ENCODE measurements at places on chromosomes 12 and 14.

- DNase-seq, result no peak
Observed at GRCh38 chr14:45253754-45254310, 830 bp upstream of the MIS18BP1 start.

DNA sequence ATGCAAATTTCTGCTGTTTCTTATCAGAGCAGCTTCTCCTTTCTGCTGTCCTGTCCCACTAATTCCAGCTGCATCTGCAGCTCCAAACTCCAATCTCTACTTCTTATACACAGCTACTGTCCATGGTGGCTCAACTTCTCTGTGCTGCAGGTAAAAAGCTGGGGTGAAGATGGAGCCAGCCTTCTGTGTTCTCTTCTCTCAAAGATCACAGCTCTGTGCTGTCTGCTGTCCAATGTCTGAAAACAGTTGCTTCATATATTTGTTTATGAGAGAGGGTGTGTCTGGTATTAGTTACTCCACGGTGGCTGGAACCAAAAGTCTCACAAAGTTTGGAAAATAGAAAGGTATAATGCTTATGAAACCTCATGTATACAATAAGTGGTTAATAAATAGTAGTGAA, 445.8 kb upstream of the TBX3 start:
- DNase-seq, result no peak

GRCh38 chr12:53071591-53072551, 7.3 kb downstream of the SPRYD3 start:
- DNase-seq, result peak; percentile 39

DNA sequence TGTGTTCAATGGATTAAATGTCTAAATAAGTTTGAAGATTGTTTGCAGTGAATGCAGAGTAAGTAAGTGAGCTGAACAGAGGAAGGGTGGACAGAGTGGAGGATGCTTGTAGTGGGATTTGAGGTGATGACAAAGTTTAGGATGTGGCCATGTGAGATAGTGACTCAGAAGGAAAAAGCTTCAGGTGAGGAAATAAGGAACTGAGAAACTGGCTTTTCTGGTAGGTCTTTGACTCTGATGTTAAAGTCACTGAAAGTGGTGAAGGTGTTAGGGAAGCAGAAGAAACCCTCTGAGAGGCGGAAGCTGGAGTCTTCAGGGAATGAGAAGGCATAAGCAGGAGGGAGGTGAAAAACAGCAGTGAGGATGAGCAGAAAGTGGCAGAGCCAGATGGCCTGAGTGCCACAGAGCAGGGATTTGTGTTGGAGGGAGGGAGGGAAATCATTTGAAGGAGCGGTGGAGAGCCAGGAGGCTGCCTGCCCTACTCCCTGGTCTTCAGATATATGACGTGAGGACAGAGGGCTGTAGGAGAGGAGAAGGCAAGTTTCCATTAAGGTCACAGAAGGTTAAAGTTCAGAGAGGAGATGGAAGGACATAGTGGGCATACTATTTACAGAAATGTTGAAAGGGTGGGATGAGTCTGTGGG, 24.8 kb downstream of the RGS6 start:
- DNase-seq, result no peak

GRCh38 chr12:113948151-113948914, 17.8 kb downstream of the RBM19 start:
- DNase-seq, result no peak

DNA sequence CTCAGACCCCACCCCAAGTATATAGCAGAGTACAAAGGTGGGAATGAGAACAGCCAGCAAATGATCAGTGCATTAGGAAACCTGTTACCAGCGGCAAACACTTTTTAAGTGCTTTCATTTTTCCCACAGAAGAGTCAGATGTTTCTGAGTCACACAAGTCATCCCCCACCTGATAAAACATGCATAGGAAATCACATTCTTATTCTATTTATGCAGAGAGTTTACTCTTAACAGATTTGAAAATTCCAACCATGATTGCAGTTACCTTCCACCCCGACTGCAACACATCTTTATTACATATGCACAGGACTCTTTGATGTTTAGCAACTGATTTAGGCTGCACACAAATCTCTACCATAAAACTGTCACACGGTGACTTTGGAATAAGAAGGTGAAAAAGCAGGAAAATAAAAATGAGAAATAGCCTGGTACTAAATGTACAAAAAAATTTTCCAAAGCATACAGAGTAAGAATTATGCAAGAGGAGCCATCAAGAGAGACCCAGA, 236.4 kb downstream of the PAWR start:
- DNase-seq, result peak; percentile 92

- no peak for DNase-seq
Observed at GRCh38 chr12:49264466-49264872, 413 bp upstream of the TUBA1C start.

DNA sequence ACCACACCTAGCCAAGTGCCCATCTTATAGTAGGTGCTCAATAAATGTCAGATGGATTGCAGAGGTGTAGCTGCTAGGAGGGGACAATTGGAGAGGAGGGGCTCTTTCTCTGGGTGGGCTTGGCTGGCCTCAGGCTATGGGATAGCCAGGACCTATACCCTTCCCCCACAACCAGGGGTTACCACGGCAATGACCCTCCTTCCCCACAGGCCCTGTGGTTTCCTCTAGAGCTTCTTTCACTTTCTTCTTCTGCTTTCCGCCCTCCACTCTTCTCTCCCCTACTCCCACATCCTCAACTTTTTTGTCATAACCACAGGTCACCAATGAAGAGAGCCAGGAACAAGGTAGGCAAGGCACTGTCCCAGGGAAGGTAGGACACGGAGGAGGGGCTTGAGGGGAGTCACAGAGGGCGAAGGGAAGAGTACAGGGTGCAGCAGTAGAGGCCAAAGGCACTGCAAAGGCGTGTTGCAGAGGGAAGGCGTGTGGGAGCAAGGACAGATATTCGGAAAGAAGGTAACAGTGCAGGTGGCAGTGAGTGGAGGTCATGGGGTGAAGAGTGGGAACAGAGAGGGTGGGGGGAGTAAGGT, 1.9 kb upstream of the ITGB7 start:
- DNase-seq, result no peak

GRCh38 chr14:34356264-34356654, 105.8 kb downstream of the SPTSSA start:
- DNase-seq, result no peak

DNA sequence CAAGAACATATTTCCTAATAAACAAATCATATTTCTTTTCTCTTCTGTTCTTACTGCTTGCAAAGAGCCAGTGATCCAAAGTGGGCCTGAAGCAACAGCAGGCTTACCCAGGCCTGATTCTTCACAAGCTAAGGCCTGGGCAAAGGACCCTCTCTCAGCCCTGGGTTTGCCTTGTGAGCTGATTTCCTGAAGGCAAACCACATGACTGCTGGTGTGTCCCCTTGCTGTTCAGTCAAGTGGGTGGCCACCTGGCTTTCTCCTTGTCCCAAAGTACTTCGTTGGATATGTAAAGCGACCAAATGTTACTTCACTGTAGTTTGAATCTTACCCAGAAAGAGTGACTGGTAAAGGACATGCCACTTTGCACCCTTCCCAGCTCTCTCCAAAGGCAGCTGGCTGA, 392.9 kb downstream of the ZFP36L1 start:
- no peak for DNase-seq

DNA sequence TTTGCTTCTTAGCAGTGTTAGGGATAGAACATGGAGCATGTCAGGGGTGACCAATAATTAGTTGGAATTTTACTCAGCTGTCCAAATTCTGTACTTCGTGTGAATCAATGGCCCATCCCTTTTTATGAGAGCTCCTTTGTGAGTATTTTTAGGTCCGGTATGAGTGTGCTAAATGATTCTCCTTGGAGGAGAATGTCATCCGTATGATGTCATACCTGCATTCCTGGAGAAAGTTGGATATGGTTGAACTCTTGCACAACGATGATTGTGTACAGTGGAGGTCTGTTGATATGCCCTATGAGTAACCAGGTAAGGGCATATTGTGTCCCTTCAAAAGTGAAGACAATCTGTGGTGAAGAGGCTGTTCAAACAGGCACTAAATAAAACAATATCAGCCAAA, 400.8 kb downstream of the GXYLT1 start:
- no peak for DNase-seq

GRCh38 chr14:75126121-75126544, 715 bp downstream of the NEK9 start:
- DNase-seq, result peak; percentile 27

DNA sequence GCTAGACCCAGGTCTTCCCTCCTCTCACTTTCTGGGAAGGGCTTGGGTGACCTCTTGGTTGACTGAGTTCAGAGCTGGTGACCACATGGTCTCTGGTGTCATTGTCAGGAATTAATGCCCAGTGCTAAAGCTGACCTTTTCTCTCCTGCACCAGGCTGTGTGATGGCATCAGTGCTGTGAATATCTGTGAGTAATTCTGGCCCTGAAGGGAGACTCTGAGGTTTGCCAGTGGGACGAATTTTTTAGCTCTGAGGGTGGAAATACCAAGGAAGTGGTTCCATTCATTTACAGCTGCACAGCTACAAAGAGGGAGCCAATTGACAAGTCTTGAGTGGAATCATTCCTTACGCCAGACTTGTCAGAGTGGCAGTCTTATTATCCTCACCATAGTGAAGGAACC, 6.2 kb upstream of the KRT86 start:
- DNase-seq, result no peak

DNA sequence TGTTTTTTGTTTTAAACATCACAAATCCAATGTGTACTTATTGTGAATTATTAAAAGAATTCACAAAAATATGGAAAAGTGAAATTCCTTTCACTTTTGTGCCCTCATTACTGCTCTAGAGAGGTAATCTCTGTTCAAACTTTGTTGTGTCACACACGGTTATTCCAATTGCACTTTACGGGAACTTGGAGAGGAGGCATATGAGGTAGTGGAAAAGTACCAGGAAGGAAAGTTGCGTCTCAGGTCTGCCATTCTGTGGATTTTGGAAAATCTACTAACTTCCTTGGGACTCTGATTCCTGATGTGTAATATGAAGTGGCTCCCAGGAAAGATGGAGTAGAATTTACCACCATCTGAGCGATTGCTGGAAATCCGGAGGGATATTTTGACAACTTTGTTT, 90.9 kb upstream of the DCN start:
- no peak for DNase-seq

DNA sequence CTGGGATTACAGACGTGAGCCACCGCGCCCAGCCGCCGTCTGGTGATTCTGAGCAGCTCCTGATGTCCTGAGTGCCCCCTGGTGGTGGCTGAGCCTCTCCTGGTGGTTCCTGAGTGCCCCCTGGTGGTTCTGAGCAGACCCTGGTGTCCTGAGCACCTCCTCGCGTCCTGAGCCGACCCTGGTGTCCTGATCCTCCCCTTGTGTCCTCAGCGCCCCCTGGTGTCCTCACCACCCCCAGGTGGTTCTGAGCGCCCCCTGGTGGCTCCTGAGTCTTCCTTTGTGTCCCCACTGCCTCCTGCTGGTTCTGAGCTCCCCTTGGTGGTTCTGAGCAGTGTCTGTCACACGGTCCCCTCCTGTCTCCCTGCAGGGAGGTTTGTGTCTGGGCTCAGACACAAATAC, 1304.9 kb downstream of the TMEM121 start:
- no peak for DNase-seq

- DNase-seq, result no peak
Observed at GRCh38 chr14:19974844-19975243, 547 bp upstream of the OR4K15 start.

DNA sequence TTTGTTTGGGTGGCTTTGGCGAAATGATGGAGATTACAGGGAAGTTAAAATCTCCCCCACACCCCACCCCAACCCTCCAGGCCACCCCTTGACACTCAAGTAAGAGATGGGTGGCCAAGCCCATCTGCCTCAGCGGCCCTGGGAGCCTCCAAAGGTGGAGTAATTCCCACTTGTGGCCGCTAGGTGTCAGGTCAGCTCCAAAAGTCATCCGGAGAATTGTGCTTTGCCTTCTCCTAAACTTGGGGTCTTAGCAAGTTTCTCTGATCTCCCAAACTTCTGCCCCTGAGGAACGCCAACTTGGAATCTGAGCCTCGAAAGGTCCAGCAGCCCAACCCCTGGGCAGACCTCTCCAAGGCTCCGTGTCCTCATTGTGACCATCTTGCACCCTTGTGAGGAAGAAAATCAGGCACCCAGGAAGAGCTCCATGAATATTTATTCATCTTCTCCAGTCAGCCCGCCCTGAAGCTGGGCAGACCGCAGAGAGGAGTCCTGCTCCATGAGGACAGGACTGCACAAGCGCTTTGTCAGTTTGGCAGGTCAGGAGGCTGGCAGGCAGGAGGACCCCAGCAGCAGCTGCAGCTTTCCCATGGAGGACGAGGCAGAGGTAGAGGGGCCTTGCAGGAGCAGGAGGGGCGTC, 46.7 kb downstream of the LRRC74A start:
- peak; percentile 52 for DNase-seq

GRCh38 chr12:3087758-3088650, 10.8 kb downstream of the TSPAN9 start:
- DNase-seq, result no peak
